Esophagus (tissue), 2 donors: ENCODE measurements at places on chromosomes 4 and X. TPM values are rescaled to one million over a fixed set of nuclear protein-coding genes. Genes with fewer than 3 reads are reported as not detected.

Gene ZAR1
- not detected for polyA plus RNA-seq

Gene PCDH7
- polyA plus RNA-seq: 7.4 TPM

Gene NEUROG2
- polyA plus RNA-seq: not detected

Gene MAGEA2B
- polyA plus RNA-seq: not detected

Gene BCLAF3
- 3.0 TPM for polyA plus RNA-seq

Gene CDKN2AIP
- 20.8 TPM for polyA plus RNA-seq

Gene AWAT1
- not detected for polyA plus RNA-seq

Gene NR3C2
- polyA plus RNA-seq: 0.67 TPM

Gene C1QTNF7
- 0.85 TPM for polyA plus RNA-seq

Gene NELFA
- 27.1 TPM for polyA plus RNA-seq

Gene ZFYVE28
- 5.4 TPM for polyA plus RNA-seq

Gene BMP3
- 0.12 TPM for polyA plus RNA-seq

Gene IDUA
- 10.0 TPM for polyA plus RNA-seq

Gene COL25A1
- polyA plus RNA-seq: 0.02 TPM

Gene CSN3
- not detected for polyA plus RNA-seq

Gene CLDN22
- 0.08 TPM for polyA plus RNA-seq

Gene SPIN4
- polyA plus RNA-seq: 2.8 TPM

Gene BEX2
- polyA plus RNA-seq: 5.0 TPM

Gene PDLIM3
- 62.8 TPM for polyA plus RNA-seq

Gene SSX4B
- polyA plus RNA-seq: not detected

Gene NAP1L3
- 0.08 TPM for polyA plus RNA-seq

Gene PPARGC1A
- polyA plus RNA-seq: 0.49 TPM

Gene AFF2
- 0.02 TPM for polyA plus RNA-seq

Gene ZRSR2
- polyA plus RNA-seq: 11.5 TPM

Gene RRH
- 0.06 TPM for polyA plus RNA-seq

Gene ZCCHC12
- not detected for polyA plus RNA-seq

Gene AMTN
- 0.47 TPM for polyA plus RNA-seq

Gene PSAPL1
- polyA plus RNA-seq: 0.04 TPM

Gene MAGEB2
- not detected for polyA plus RNA-seq

Gene SOWAHD
- polyA plus RNA-seq: 0.14 TPM

Gene CPZ
- 7.2 TPM for polyA plus RNA-seq

Gene GABRQ
- polyA plus RNA-seq: 0.28 TPM

Gene GAGE12C
- not detected for polyA plus RNA-seq

Gene EGFL6
- 3.0 TPM for polyA plus RNA-seq

Gene MID1
- 4.7 TPM for polyA plus RNA-seq

Gene GJB1
- 0.04 TPM for polyA plus RNA-seq

Gene MAGED4
- polyA plus RNA-seq: 2.1 TPM

Gene STPG2
- polyA plus RNA-seq: 0.02 TPM

Gene SMR3B
- not detected for polyA plus RNA-seq

Gene THOC2
- polyA plus RNA-seq: 43.7 TPM

Gene FHDC1
- 4.7 TPM for polyA plus RNA-seq

Gene LPAR4
- 0.06 TPM for polyA plus RNA-seq

Gene HS6ST2
- polyA plus RNA-seq: 2.8 TPM

Gene ZMAT1
- polyA plus RNA-seq: 3.9 TPM

Gene C4orf51
- polyA plus RNA-seq: not detected

Gene CNGA2
- polyA plus RNA-seq: not detected

Gene ZIC3
- polyA plus RNA-seq: not detected
